ENCODE measurements at places on chromosomes 2 and 18.

DNA sequence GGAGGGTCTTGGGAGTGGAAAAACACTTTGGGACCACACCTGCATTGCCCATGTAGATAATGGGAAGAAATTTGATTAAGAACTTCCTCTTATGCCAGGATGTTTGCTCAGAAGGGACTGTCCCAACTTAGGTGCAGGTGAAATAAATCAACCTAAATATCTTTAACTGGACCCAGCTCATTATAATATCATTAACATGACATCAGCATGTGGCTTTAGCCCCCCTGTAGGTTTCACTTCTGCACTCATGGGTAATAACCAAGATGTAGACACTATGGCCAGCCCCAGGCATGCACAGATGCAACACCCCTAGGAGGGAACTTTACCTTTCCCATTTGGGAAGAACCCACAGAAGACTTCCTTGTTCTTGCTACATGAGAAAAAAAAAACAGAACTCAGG is 227.4 kb upstream of the ZNF804A start:
- DNase-seq: no peak

GRCh38 chr2:119491776-119492525 is 32.3 kb downstream of the SCTR start:
- DNase-seq: no peak

GRCh38 chr2:74530239-74531187 is 780 bp downstream of the HTRA2 start:
- DNase-seq: peak; percentile 65

DNA sequence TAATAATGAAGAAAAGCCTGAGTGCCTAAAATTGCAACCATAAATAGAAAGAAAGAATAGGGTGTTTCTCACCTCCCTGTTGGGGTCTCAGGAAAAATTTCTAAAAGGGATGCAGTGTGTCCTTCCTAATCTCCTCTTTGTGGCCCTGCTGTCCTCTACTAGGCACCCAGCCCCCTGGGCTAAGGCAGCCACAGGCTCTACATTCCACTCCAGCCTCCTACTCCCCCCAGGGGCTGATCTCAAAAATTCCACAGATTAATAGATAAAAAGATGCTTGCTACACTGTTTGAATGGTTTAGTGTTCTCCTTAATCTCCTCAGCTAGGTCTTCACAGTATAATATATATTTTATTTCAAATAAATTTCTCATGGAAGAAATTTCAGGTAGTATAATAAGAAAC is 17.6 kb downstream of the SATB2 start:
- DNase-seq: no peak

DNA sequence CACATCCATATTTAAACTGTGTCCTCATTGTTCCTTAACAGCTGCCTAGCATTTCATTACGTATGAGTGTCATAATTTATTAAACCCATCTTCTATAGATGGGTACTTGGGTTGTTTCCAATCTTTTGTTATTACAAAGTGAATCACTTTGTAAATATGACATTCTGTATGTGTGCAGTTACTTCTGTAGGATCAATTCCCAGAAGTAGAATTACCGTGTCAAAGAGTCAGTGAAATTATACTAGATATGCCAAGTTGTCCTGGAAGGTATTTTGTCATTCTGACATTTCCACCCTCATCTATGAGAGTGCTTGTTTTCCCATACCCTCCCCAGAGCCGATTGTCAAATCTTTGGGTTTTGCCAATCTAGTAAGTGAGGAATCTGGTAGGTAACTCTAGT is 194.5 kb upstream of the APCDD1 start:
- DNase-seq: no peak

DNA sequence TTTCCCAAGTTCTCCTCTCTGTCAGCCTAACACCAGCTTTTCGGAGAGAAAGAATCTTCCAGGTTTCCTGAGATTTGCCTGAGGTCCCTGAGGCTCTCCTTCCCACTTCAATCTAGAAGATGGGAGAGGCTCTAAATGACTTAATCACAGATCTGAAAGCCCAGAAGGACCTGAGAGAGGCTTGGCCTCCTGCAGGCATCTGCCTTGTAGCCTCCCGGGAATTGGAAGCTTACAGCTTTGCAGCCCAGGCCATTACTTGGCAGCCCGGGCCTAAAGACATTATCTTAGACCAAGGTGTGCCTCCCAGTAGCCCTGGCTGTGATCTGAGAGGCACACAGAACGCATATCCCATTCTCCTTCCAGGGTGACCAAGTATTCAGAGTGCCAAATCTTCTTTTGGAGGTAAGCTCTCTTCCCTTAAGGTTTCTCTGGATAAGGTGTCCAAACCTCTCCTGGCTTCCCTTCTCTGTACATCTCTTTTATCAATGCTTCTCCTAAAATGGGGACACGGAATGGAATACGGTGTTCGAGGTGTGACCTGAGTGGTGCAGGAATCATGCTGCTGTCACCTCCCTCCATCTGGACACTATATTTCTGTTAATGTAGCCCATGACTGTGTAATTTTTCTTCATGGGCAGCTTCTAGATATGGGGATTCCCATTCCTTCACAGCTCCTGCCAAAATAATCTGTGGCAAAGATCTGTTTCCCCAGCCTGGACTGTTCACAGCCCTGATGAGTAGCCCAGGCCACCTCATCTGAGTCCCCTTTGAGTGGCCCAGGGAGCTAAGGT is 16.0 kb downstream of the CTIF start:
- no peak for DNase-seq

GRCh38 chr2:176132205-176133171 is 3.0 kb downstream of the HOXD8 start:
- no peak for DNase-seq

DNA sequence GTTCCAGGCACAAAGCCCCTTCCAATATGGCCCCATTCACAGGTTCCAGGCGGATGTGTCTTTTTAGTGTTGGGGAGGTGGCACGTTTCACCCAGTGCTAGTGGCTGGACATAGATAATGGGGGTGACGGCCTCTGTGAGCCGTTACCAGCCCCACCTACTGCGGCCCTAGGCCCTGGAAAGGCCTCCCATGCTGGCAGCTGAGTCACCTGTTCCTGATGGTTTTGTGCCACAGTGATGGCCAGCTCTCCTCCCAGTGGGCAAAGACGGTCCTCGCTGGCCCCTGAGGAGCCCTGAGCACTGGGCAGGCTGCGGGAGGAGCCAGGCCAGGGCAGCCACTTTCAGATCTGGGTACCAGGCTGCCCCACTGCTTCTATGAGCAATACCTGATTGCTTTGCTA is 40.0 kb upstream of the GPC1 start:
- DNase-seq: no peak

DNA sequence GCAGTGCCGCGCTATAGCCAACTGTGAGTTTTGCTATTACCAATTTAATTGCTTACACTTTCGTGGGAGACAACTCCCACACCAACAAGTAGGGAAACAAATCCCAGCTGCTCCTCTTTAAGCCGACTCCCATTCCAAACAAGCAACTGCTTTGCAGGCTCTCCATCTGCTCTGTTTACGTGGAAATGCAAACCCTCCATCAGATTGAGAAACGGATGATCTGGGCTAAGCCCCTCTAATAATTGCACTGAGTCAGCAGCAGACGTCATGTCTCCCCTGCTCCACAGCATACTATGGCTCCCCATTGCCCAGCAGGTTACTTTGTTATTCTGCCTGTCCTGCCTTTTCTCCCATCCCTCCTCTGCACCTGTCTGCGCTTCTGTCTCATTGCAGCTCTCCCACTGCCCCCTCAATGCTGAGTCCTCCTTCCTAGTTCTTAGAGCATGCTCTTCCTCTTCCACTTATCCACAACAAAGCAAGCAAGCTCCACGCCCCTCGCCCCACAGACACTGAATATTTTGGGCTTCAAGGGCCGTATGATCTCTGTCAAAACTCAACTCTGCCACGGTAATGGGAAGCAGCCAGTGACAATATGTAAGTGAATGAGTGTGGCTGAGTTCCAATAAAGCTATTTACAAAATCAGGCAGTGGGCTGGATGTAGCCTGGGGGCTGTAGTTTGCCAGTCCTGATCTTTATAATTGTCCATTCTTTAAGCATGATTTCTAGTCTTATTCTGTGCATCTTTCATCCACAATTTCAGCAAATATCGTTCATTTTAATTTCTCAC is 39.5 kb upstream of the ARL4C start:
- no peak for DNase-seq

All from stimulated activated CD8-positive, alpha-beta memory T cell treated with anti-CD3 and anti-CD28 coated beads, Interleukin-4, amount 100 ng/mL, for 48 hours (primary cell).